AG04449 (cell line): ENCODE measurements at places on chromosomes 1 and 21.

DNA sequence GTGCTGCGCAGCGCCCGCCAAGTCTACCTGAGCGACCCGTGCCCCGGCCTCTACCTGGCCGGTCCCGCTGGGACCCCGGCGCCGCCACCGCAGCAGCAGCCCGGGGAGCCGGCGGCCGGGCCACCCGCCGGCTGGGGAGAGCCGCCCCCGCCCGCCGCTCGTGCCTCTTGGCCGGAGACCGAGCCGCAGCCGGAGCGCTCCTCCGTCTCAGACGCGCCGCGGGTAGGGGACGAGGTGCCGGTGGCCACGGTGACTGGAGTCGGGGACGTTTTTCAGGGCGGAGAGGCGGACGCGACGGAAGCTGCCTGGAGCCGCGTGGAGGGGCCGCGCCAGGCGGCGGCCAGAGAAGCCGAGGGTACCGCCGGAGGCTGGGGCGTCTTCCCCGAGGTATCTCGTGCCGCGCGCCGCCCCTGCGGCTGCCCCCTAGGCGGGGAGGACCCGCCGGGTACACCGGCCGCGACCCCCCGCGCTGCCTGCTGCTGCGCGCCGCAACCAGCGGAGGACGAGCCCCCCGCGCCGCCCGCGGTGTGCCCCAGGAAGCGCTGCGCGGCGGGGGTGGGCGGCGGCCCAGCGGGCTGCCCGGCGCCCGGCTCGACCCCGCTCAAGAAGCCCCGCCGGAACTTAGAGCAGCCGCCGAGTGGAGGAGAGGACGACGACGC, 646 bp downstream of the IER5 start:
- DNase-seq = no peak

DNA sequence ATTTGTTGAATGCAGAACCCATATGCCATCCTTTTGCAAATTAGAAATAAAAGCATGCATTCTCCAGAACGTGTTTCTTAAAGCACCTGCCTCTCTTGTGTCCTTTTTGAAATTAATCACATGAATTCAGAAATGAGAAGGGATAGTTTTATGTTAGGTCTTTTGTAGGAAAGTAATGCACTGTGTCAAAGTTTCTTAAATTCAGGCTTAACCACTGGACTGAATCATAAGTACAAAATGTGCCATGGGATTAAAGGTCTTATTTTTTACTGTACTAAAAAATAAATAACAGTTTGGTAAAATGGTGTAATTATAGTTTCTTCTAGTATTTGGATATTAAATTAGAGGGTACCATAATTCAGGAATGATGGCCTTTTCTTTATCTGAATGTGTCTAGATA, 290.1 kb upstream of the USP25 start:
- no peak for DNase-seq

GRCh38 chr1:154407198-154408091, 2.3 kb downstream of the IL6R start:
- DNase-seq = no peak

DNA sequence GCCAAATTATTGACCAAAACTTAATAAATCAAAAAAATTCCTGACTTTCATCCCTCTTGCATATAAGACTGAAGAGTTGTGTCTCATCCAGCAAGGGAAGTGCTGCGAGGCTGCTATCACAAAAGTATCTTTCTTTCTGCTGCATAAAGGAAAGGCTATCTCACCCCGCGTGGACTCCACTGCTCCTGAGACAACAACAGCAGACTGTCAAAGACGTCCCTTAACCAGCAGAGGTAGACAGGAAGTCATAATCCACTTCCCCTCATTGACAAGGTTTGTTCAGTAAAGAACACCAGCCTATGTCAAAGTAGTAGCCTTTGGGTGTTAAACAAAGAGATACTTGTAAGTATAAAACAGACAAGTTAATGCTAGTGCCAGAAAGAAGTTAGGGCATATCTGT, 29.4 kb downstream of the VPS26C start:
- DNase-seq = no peak

GRCh38 chr1:234602334-234603220, 7.4 kb downstream of the IRF2BP2 start:
- peak; percentile 91 for DNase-seq

DNA sequence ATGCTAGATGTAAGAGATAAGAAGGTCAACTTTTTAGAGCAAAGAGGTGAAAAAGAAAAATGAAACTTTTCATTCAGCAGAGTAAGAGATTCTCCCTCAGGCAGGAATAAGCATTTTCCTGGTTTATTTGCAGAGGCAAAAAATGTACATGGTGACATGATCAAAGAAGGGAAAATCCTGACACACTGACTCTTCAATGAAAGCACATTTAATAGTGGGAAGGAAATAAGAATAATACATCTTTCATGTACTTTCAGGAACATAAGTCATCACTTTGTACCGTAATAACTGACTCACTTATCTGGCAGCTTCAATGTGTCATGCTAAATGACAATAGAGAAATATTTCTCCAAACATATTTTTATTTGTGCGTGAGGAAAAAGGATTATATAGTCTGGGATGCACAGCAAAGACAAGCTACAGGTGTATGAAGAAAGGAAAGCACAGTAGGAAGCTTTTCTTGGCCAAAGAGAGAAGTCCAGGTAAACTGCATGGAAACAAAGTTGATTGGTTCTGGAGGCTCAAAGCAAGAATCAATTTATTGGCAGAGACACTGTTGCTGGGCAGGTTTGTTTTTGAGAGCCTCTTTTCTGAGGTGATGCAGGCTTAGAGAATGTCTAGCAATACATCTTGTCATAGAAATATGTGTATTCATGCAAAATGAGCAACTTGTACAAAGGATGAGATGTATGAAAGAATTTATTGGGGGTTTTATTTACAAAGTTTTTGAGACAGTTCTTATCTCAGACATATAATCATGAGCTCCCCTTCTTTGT, 1409.0 kb downstream of the PLA2G4A start:
- DNase-seq = no peak
